ENCODE measurements at places on chromosomes 4 and X.

- no peak for DNase-seq
Observed at GRCh38 chr4:144648042-144648441, 2.1 kb downstream of the HHIP start.

- DNase-seq = no peak
Observed at GRCh38 chrX:130916636-130917422, 13.8 kb upstream of the ENOX2 start.

- DNase-seq = no peak
Observed at GRCh38 chr4:23320931-23321587, 568.8 kb downstream of the PPARGC1A start.

- no peak for DNase-seq
Observed at GRCh38 chr4:33882246-33882990, 2361.9 kb downstream of the ARAP2 start.

GRCh38 chrX:70426286-70427278, 3.5 kb downstream of the GDPD2 start:
- no peak for DNase-seq
